T-helper 17 cell (primary cell): ENCODE measurements at places on chromosomes 3 and 15.

DNA sequence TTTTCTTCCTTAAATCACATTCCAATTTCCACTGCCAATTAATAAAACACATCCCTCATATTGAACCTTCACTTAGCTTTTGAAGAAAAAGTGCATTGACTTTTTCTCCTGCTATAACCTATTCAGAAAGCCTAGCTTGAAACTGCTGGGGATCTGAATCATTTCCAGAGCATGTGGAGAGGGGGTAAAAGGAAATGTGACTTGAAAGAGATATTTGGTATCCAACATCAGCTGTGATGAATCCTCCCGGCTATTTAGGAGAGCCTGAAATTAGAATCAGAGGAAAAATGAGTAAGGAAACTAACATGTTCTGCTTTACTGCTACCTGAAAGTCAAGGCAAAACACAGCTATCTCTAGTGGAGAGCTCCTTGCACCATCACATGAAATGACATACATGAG, 2.6 kb upstream of the GNB5 start:
- no peak for DNase-seq

DNA sequence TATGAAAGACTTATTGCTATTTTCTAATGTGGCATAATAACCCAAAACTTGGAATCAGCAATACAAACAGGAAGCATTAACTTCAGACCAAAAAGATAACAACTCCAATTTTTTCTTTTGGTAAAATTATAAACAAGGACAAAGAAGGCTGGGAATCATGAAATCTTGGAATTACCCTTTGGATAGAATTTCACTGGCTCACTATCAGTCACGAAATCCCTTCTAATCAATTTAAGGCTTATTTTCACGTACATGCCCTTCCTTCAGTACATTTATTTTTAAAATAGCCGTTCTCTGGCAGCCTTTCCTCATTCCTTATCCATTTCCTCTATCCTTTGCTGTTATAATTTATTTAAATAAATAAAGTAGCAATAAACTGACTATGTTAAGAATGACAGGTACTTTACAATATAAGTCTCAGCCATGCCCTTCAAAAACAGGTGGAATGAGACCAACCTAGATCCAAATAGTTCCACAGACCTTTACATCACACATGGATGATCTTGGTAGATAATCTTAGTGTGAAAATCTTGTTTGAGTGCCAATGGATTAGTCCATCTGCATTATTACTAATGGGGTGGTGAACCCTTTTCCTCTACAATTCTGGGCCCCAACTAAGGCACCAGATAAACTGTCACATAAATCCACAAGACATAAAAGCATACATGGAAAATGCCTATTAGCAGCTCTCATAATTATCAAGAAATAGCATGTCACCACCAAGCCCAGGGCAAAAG, 38.9 kb downstream of the ABI3BP start:
- no peak for DNase-seq

GRCh38 chr3:135641761-135642160, 323.8 kb upstream of the PPP2R3A start:
- no peak for DNase-seq

- DNase-seq, result no peak
Observed at GRCh38 chr3:176193032-176193730, 1004.1 kb downstream of the TBL1XR1 start.

DNA sequence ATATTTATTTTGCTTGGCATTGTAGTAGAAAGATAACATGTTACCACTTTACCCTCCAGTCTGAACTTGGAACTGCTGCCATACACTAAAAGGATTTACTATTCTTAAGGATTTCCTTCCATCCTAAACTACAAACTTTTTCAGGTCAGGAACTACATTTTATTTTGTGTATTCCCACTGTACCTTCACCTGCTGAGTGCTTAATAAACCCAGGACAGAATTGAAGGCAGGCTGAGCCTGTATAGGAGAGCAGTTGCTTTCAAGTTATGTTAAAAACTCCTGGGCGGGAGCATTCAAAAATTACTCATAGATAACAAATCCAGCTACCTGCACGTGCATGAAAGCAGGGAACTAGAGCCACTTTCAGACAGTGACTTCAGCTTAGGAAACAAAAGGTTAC, 58.3 kb downstream of the CACNA1D start:
- DNase-seq, result no peak

GRCh38 chr3:128415200-128415772, 51.4 kb downstream of the DNAJB8 start:
- no peak for DNase-seq

GRCh38 chr3:45777111-45777745, 19.1 kb downstream of the SLC6A20 start:
- DNase-seq, result no peak

DNA sequence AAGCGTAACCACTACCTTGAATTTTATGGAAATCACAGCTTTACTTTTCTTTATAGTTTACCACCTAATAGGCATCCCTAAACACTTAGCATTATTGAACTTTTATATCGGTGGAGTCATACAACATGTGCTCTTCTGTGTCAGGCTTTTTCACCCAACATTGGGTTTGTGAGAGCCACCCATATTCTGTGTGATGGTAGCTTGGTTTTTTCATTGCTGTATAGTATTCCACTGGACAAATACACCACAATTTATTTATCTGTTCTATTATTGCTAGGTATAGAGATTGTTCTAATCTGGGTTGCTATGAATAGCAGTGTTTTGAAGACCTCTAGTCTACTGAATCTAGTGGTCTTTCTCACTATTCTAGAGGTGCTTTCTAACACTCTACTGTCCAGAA, 31.6 kb upstream of the ATP1B3 start:
- no peak for DNase-seq

GRCh38 chr3:14796403-14797077, 22.2 kb upstream of the FGD5 start:
- no peak for DNase-seq

DNA sequence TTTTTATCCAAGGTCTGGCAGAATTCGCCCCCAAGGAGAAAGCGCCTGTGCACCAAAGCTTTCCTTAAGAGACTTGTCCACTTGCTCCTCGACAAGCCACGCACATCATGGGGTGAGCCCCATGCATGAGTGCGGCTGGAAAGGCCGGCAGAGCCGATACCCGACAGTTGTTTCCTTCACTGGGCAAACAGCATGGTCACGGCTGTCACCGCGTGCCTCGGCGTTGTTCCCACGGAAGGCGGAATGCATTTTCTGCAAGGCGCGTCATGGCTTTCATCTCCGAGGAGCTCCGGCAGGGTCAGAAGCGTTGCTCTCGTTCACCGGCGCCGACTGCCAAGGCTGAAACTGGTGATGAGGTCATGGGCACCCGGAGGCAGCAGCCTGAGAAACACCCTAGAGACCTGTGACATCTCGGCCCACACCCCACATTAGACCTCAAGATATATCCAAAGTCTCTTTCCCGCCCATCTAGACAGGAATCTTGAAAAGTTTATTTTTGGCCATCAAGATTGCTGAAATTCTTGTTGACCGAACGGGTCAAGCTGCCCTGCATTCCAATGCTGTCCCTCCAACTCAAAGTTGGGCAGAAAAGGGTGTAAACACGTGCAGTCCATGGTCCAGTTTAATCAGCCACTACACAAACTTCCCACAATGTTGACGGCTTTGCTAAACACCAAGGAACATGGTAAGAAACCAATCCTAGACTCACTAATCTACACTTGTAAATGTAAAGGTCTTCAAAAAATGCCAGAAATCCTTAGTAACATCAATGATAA, 604 bp upstream of the TJP1 start:
- DNase-seq, result no peak

DNA sequence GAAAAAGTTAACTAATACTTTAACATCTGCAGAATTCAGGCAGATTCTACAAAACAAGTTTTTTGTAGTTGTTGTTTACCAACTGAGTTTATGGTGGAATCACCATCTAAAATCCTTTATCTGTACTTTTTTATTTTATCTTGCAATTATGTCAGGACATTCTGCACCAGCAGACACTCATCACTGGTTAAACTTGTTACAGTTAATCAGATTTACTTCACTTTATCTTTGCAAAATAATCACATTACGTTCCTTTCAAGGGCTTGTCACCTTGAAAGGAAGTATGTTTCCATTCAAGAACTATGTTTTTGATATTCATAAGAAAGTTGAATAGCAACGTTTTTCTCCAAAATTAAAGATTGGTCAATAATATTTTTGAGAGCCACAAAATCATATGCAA, 796.6 kb upstream of the ROBO1 start:
- no peak for DNase-seq

- DNase-seq, result no peak
Observed at GRCh38 chr3:42752961-42753360, 20.1 kb downstream of the CCDC13 start.

GRCh38 chr15:88487796-88488523, 20.5 kb downstream of the MRPS11 start:
- DNase-seq, result no peak

DNA sequence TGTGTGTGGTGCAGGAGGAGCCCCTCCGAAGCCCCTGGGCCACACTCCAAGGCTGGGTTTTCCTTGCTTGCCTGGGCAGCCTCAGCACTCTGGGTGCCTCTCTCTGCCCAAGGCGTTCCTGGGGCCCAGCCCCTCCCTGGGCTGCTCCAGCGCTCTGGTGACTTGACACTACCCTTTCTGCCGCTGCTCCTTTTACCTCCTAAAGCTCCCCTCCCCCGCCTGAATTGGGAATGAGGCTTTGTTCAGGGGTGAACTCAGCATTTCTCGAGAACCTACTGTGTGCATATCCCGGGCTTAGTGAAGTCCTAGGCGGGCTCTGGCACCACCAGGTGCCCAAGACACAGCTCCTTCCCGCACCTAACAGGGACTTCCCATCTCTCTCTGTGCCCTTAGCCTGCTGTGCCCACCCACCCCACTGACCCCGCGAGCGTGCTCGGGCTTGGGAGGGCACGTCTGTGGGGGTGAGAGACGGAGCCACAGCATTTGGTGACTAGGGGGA, 1.2 kb upstream of the BAHD1 start:
- DNase-seq, result no peak

- DNase-seq, result no peak
Observed at GRCh38 chr15:32707436-32707835, 10.4 kb upstream of the GREM1 start.

DNA sequence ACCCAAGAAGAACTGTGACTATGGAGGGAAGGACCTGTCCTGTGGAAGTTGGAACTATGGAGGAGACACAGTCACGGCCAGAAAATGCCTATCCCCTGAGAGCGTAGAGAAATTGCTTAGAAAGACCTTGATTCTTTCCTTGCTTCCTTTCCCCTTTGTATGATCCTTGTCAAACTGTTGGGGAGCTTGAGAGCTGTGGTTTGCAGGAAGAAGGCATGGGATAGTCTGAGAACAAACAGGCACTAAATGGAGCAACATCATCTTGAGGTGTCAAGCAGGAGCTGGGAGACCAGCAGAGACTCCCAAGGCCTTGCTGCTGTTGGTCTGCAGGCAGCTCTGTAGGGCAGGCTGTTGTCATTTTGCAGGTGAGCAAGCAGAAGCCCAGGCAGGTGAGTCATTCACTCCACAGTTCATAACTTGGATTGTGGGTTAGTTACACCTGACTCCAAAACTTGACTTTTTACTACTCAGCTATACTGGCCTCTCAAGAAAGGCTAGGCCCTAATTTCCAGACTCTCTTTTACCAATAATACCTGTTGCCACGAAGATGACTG, 298.9 kb downstream of the LRTM1 start:
- DNase-seq, result no peak

DNA sequence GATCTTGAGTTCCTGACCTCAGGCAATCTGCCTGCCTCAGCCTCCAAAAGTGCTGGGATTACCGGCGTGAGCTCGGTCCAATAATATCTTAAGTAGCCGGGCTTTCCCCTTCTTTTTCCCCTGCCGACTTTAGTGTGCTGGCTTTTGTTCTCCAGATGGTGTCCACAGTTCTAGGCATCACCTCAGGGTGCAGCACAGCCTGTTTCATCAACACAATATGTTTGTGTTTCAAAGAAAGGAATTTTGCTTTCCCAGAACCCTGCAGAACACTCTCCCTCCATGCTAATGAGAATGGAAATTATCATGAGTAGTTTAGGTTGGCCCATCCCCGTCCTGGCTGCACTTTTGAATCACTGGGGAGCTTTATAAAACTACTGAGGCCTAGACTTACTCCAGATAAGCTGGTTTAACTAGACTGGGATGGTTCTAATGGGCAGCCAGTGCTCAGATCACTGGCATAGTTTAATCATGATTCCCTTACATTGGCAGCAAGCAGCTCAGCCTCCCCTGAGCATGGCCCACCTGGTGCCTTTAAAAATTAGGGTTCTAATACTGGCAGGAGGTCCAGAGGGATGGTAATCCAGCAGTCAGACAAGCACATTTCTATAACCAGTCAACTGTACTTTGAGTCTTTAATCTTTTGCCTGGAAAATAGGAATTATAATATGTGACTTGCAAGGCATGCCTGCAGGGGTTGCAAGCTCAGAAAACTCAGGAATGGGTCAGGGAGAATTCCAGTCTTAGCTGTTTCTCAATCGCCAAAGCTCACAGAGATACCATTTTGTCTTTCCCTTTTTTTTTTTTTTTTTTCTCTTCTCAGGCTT, 127.6 kb upstream of the RASGRP1 start:
- DNase-seq, result no peak

GRCh38 chr15:100901702-100902435, 17.3 kb upstream of the LRRK1 start:
- DNase-seq, result no peak

DNA sequence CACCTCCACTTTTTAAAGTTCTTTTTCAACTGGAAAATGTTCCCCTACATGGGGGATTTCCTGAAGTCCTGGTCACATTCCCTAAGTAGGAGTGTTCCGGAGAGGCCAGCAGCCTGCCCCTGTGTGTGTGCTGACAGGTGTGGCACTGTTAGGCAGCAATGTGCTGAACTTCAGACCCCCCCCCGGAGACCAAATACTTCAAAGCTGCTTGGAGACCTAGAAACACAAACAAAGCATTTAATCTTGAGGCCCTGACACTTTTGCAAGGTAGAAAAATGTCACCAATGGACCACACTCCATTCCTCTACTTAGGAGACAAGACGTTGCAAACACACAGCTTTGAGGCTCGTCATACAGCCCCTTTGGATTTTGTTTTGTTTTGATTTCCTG, 259.6 kb upstream of the CTNNB1 start:
- DNase-seq, result no peak

- no peak for DNase-seq
Observed at GRCh38 chr3:12478326-12478725, 6.0 kb upstream of the TSEN2 start.

DNA sequence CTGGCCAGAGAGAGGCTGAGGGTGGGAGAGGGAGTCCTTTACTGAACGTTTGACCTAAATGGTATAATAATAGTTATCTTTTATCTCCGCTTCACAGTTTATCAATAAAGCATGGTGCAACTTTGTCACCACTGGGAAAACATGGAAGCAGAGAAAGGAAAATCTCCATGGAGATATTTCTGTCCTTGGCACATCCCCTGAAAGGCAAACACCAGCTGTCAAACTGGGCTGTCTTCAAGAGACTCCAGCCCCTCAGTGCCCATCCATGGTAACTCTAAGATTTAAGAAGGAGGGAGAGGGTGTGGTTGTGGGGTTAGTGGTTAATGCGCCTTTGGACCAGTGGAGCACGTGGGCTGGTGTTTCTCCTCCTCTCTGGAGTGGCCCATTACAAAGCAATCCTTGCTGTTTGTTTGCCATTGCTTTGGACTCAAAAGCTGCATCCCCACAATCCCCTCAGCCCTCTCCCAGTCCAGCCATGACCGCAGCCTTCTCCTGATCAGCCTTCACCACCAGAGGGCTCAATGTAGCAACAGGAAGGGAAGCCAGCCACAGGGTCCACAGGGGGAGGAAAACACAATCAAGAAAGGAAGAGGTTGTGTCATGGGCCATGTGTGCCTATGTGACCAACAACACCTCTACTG, 38.2 kb upstream of the FAM174B start:
- no peak for DNase-seq

- no peak for DNase-seq
Observed at GRCh38 chr3:120678331-120678947, 3.6 kb downstream of the HGD start.
